ENCODE measurements at places on chromosomes 2 and 18. TPM values are rescaled to one million over a fixed set of nuclear protein-coding genes. Genes with fewer than 3 reads are reported as not detected.

Gene RGPD6
- 14.0 TPM for total RNA-seq

DNA sequence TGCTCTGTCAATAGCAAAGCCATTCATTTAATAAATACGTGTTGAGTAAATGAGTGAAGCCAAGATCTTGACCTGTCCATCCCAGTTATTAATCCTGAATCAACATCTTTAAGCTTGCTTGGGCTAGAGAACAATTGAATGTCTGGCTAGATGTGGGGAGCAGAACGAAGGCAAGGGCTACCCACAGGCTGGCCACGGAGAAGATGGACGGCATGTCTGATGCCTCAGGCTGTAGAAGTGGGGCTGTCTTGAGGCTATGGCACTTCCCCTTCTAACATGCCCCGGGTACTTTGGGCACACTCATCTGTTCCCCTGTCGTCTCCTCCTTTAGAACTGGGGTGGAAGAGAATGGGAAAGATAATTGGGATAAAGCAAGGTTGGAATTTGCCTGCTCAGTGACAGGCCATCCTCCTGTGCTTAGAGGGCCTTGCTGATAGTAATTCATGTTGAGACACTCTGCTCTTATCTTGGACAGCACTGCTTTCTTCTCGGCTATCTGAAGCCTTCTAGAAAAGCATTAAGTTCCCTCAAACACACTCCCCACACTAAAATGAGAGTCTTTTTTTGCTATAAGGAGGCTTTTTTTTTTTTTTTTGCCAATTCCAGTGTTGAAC, 225.7 kb downstream of the MREG start:
- no peak for DNase-seq

DNA sequence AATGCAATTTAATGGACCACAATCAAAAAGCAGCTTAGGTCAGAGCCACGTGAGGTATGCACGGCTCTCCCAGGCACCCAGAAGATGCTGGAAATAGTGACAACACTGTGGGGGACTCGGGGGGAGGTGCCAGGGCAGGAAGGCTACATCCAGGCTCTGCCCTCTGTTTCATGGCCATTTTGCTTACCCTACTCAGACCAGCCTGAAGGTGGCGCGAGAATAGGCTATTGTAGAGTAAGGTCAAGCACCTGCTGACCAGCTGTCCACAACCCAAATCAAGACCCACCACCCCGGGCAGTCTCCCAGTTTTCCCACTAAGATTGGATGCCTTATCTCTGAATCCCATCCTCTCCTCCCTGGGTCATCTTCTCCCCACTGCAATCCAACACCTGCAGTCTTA, 115.7 kb downstream of the VIT start:
- DNase-seq = no peak

Gene LINC00305
- not detected for total RNA-seq

GRCh38 chr2:94870440-94871225, 597 bp upstream of the TEKT4 start:
- DNase-seq = no peak

DNA sequence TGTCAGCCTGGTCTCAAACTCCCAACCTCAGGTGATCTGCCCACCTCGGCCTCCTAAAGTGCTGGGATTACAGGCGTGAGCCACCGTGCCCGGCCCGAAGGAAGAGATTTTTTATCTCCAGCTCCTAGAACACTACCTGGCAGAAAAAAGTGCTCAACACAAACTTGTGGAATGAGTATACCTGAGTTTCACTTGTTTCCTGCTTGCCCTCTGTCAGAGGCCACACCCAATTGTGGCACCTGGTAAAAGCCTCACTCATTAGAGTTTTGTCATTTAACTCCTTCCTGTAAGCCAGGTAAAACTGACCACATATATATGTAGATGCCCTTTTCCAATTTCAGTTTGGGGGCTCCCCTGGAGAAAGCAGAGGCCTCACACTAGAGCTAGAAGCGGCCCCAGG, 42.2 kb upstream of the RTN4 start:
- DNase-seq = no peak

Gene UXS1
- total RNA-seq = 37.0 TPM

Data from activated naive CD4-positive, alpha-beta T cell treated with anti-CD3 and anti-CD28 coated beads, Interleukin-2, amount 50 U/mL, for 72 hours (primary cell).